ENCODE measurements at places on chromosomes 4 and X. TPM values are rescaled to one million over a fixed set of nuclear protein-coding genes. Genes with fewer than 3 reads are reported as not detected.

Gene LANCL3
- polyA plus RNA-seq: 0.10 TPM

Gene CCDC149
- polyA plus RNA-seq: 0.11 TPM

Gene PAK3
- 1.5 TPM for polyA plus RNA-seq

Gene MMRN1
- 0.66 TPM for polyA plus RNA-seq

Gene LDOC1
- 37.2 TPM for polyA plus RNA-seq

DNA sequence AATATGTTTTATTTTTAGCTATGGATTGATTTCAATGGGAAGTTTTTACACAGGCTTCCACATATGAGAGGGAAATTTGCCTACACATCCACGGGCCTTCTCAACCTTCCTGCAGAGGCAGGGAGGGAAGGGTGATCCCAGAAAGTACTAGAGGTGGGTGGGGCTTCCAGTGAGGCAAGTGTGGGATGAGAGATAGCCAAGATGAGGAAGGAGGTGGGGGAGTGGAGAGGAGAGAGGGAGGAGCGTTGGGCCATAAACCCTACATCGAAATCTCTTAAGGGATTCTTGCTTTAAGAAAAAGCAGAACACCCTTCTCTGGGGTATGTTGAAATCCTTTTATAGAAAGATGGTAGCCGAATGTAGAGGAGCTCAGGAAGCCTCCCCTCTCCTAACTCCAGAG, 19.0 kb downstream of the NKX6-1 start:
- no peaks in the 10 kb centered on the region for H3K36me3 ChIP-seq
- H3K27ac ChIP-seq: no peak overlapping the region
- DNase-seq: no peak
- H3K4me1 ChIP-seq: peaks cover 3% of the 10 kb centered on the region
- H3K4me3 ChIP-seq: no peak overlapping the region

DNA sequence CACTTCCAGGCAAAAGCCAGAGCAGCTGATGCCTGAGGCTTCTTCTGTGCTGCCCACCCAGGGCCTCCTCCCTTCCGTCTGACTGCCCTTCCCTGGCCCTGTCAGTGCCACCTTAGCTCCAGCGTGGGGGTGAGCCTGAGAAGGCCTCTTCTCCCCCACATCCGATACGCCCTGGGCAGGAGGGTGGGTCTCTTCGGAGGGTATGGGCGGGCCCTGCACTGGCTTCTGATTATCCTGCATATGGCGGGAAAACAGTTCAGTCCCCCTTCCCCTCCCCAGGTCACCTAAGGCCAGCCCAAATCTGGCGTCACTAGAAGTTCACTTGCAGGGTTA, 256.7 kb downstream of the FBXW7 start:
- no peak overlapping the region for H3K4me3 ChIP-seq
- H3K27ac ChIP-seq: no peak overlapping the region
- H3K36me3 ChIP-seq: no peaks in the 10 kb centered on the region
- H3K27me3 ChIP-seq: no peaks in the 10 kb centered on the region

- no peak overlapping the region for H3K4me3 ChIP-seq
- DNase-seq: no peak
- peaks cover 2% of the 10 kb centered on the region for H3K27me3 ChIP-seq
- H3K27ac ChIP-seq: no peak overlapping the region
Measured at GRCh38 chrX:17377091-17377717, 2.2 kb downstream of the NHS start.

DNA sequence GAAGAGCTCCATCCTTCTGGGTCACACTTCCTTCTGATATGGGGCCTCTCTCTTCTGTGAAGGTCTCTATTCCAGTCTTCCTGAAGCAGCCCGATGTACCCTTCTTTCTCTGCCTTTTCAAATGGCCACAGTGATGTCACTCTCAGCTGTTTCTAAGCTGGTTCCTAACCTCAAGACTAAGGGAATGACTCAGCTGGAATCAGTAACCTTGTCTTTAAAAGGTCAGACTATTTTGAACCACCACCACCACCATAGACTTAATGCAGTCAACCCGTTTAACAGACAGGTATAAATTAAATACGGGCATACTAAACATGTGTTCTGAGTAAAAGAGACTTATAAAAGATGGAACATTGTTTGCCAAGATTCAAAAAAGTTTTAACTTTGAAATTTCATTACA, 121.0 kb downstream of the PPA2 start:
- no peaks in the 10 kb centered on the region for H3K36me3 ChIP-seq
- no peaks in the 10 kb centered on the region for H3K27me3 ChIP-seq
- H3K4me3 ChIP-seq: no peak overlapping the region
- H3K27ac ChIP-seq: no peak overlapping the region
- no peaks in the 10 kb centered on the region for H3K4me1 ChIP-seq
- DNase-seq: no peak
